ENCODE measurements at places on chromosomes 7 and 10. TPM values are rescaled to one million over a fixed set of nuclear protein-coding genes. Genes with fewer than 3 reads are reported as not detected.
A peak's percentile ranks its signal among the peaks of the same experiment; 100 is the strongest.

SLC13A4 gene
- total RNA-seq, result 0.23 TPM

- DNase-seq, result no peak
Observed at GRCh38 chr7:10930551-10930950, 43.1 kb upstream of the PHF14 start.

- no peak for DNase-seq
Observed at GRCh38 chr7:129617178-129617577, 5.7 kb downstream of the NRF1 start.

GRCh38 chr10:67225226-67225625 lies 299.4 kb downstream of the LRRTM3 start:
- no peak for DNase-seq

CPA4 gene
- total RNA-seq, result 0.84 TPM

DNA sequence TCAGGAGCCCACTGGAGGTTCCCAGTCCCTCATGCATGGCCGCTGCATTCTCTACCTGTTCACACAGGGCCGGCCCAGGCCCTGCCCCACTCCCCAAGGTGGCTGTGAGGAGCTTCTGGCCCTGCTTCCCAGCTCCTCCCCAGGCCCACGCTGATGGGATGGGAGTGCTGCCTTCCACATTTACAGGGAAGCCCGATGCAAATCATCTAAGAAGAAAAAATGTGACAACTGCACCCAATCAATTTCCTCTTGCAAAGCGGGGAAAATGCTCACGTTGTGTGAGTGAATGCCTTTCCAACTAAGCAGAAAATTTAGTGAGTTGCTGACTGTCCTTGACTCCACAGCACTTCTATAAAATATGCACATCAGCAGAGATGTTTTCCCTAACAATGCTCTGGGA lies 485.8 kb upstream of the MGMT start:
- no peak for DNase-seq

DNA sequence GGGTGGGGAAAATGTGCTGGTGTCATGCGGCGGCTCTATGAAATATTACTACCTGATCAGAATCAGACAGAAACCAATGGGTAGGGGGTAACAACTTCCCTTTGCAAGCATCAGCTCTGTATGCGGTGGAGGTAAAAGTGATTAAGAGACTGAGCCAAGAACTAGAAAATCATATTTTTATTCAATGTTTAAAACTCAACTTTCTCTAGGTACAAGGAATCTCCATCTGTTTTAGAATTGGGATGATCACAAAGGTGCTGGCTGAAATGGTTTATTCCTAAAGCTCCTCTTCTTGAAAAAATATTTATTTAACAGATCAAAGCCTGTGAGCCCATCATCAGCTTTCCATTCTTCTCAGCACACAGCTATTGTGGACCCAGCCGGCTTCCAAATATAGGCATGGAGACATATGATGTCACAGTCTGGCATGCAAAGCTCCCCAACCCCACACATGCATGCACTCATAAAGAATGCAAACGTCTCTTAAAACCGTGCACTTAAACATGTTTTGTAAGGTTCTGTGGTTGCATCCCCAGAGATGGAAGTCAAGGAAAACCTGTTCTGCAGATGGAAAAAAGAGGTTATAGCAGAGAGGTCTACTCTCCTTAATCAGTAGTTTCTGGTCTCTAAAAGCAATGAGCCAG lies 126.0 kb downstream of the SKIDA1 start:
- no peak for DNase-seq

MBL2 gene
- not detected for total RNA-seq

GRCh38 chr10:21530641-21531040 lies 3.4 kb upstream of the MLLT10 start:
- DNase-seq, result no peak

- DNase-seq, result no peak
Observed at GRCh38 chr7:100247152-100247757, 27.5 kb downstream of the PVRIG start.

- DNase-seq, result no peak
Observed at GRCh38 chr10:61286686-61287085, 166.5 kb downstream of the TMEM26 start.

DNA sequence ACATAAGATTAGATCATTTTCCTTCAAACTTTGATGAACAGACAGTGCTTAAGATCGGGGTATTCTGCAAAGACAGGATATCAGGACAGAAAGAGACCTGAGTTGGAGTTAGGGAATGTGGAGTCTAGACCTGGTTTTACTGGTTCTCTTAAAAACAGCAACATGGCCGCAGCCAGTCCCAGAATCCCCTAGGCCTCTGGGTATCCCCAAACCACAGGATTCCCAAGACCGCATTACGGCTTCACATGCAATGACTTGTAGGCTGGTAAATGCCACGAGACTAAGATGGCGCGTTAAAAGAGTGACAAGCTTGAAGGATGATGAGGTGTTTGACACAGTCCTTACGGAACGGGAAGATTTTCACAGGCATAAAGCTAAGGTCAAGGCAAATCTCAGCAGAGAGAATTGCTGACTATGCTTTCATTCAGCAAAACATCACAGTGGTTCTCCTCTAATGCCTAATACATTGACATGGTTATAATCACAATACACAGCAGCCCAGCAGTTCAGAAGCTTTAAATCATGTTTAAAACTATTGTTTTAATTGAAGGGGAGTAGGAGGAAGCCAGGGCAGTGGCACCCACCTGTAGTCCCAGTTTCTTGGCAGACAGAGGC lies 32.9 kb downstream of the MPP7 start:
- no peak for DNase-seq

- peak; percentile 99 for DNase-seq
Observed at GRCh38 chr7:76294344-76295024, 8.0 kb upstream of the HSPB1 start.

DNA sequence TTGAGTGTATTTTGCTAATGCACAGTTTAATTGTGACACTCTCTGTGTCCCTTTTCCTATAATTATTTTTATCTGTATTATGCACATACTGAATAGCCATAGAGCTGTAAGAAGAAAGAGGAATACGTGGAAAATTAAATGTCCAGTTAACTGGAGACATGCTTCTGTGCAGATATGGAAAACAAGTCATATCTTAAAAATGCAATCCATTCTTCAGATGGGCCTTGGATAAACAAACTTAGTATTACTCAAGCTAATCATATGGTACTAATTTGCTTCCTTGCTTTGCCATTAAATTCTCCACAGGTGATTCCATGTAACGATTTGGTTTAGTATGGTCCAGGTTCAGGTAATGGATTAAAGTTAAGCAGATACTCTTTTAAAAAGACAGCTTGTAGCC lies 201.2 kb upstream of the CELF2 start:
- no peak for DNase-seq

- DNase-seq, result no peak
Observed at GRCh38 chr7:155887174-155887525, 74.9 kb upstream of the SHH start.

SPDYE16 gene
- 0.17 TPM for total RNA-seq

IFIT2 gene
- 3.2 TPM for total RNA-seq

C1QL3 gene
- 0.20 TPM for total RNA-seq

DNA sequence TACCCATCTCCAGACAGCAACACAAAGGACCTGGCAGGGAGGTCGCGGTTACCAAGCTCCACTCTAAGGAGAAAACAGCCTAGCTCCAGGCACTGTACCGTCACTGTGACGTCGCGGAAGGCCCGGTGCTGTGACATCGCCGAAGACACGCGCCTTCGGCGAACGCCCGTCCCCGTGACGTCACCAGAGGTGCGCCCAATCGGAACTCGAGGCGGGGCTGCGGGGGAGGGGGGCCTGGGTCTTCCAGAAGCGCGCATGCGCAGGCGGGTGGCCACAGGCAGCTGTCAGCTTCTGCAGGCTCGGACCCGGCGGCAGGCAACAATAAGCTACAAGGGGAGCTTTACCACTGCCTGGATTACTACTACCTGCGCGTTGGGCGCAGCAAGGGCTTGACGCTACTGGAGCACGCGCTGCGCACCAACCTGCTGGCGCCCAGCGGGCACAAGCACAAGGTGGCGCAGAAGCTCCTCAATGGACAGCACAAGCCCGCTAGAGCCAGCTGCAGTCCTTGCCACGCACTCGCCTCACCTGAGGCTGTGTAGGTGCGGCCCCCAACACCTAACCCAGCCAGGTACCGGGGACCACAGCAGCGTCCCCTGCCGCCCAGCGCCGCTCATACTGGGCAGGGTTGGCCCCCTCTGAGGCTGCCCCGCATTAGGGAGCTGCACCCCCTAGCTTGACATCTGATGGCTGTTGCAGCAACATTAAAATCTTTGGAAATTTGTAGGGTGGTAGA lies 208.4 kb downstream of the TPST1 start:
- peak; percentile 94 for DNase-seq

GRCh38 chr10:53469383-53469782 lies 696.8 kb upstream of the MBL2 start:
- no peak for DNase-seq
